T-helper 1 cell (primary cell): ENCODE measurements at places on chromosomes 11 and 22.

DNA sequence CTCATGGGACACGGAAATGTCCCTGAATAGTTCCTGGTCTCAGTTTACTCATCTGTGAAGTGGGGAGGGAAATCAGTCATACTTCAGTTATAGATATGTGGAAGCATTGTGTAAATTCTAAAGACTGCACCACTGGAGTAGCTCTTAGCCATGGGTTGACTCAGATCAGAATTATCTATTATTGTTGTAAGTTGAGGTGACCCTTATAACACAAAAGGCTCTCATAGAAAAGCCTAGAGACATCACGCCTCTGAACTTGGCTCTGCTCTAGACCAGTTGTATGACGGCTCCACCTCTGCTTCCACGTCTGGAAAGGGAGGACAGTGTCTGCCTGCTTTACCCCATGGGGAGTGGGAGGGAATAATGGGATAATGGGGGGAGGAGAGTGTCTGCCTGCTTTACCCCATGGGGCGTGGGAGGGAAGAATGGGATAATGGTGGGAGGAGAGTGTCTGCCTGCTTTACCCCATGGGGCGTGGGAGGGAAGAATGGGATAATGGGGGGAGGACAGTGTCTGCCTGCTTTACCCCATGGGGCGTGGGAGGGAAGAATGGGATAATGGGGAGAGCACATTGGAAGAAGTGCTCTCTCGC is 98.2 kb downstream of the AMOTL1 start:
- no peak for DNase-seq

DNA sequence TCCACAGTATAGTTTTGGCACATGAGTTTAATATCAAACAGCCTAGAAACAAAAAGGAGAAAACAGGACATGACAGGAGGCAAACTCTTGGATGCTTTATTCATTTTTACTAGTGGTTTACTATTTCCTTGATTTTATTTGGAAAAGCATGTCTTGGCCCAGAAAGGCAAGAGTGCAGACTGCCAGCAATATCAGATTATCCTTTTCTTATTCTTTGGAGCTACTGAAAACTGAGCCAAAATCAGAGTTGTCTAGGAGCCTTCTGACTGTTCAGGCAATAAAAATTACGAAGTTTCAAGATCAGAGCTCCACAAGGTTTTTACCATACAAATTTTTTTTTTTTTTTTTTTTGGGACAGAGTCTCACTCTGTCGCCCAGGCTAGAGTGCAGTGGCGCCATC is 16.0 kb downstream of the CELF1 start:
- no peak for DNase-seq

- DNase-seq: no peak
Observed at GRCh38 chr11:28632338-28632737, 524.1 kb downstream of the METTL15 start.

- DNase-seq: no peak
Observed at GRCh38 chr11:132856032-132856431, 676.3 kb downstream of the OPCML start.

GRCh38 chr22:34784056-34784455 is 281.9 kb upstream of the ISX start:
- no peak for DNase-seq
